ENCODE measurements at places on chromosomes 4 and X.

- no peak for DNase-seq
Observed at GRCh38 chrX:124476562-124476961, 130.2 kb downstream of the SH2D1A start.

DNA sequence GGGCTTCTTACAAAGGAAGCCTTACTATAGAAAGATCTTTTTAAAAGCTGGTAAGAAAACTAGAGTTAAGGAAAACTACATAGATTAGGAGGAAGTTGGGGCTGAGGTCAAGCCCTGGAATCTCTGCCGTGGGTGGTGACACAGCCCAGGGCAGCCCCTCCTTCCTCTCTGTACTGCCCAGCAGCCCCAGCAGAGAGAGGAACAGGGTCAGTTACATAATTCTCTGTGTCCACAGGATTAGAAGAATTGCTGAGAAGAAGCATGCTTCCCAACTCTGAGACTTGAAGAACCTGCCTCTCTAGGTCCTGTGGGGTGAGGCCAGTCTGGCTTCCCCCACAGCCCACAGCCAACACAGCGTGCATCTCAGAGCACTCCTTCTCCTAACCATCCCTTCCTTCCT lies 9.2 kb upstream of the ABLIM2 start:
- DNase-seq = no peak

DNA sequence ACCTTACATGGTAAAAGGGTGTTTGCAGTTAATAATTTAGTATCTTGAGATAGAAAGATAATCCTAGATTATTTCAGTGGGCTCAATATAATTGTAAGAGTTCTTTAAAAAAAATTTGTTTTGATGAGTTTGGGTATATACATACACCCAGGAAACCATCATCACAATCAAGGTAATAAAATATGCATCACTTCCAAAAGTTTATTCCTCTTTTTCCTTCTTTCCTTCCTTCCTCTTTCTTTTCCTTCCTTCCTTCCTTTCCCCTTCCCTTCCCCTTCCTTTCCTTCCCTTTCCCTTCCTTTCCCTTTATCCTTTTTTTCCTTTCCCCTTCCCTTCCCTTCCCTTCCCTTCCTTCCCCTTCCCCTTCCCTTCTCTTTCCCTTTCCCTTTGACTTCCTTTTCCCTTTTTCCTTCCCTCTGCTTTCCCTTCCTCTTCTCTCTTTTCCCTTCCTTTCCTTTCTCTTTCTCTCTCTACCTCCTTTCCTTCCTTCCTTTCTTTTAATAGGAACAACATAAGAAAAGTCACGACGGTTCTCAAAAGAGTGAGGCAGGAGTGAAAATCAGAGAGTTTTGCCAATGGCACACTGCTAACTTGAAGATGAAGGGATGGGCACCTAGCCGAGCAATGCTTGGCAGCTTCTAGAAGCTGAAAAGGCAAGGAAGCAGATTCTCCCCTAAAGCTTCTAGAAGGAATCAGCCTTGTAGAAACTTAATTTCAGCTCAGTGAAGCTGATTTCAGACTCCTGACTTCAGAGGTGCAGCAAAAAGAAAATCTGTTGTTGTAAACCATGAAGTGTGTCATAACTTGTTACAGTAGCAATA lies 2050.2 kb upstream of the AGA start:
- DNase-seq = no peak

DNA sequence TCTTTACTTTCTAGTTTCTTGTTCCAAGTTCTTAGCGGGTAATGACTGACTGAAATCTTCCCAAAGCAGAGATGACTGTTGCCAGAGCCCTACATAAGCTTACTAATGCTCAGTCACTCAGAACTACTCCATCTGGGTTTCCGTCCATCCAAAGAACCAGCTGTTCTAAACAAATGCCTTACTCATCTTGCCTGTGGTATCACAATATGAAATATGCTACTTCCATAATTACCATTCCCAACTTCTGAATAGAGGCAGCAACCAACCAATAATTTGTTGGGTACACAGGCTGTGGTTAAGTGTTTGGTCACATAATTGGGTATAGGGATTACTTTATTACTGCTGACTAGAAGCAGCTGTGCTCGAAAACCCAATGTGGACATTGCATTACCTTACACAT lies 930.2 kb upstream of the DIAPH2 start:
- no peak for DNase-seq

DNA sequence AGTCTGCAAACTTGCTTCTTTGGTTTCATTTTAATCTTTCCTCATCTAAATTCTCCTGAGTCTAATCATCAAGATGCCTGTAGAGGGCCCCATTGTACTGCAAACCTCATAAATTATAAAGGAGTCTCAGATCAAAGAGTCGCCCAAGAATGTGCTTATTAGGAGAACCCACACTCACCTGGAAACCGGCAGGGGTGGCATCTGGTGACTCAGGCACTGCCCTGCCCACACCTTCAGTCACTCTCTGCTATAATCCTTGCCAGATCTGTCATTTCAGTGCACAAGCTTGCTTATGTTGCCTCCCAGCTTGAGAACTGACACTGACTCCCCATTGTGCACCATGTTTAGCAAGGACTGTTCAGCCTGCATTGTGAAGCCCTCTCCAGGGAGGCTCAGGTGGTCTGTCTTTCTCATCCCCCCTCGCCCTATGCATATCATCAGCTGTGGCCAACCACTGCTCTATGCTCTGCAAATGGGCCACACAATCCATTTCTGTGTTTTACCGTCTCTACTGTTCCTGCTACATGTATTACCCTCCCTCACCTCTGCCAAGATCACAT lies 12.4 kb downstream of the EPGN start:
- DNase-seq = peak; percentile 41

DNA sequence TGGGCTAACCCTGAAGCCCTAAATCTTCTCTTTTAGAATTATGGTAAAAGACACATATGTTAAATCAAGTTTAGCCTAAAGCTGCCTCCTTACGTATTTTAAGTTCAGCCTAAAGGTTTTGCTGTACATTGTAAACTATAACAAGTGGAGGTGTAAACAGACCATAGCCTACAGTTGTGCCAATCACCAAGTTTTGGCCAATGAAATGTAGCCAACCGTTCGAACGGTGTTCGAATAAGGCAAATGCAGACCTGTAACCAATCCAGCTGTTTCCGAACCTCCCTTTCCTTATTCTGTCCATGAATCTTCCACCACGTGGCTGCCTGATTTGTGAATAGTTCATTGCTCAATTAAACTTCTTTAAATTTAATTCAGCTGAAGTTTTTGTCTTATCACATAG lies 52.1 kb upstream of the TBC1D9 start:
- DNase-seq = no peak

GRCh38 chr4:5050520-5051277 lies 581 bp upstream of the STK32B start:
- DNase-seq = peak; percentile 7

- DNase-seq = no peak
Observed at GRCh38 chr4:88719381-88719780, 21.8 kb upstream of the NAP1L5 start.

- peak; percentile 81 for DNase-seq
Observed at GRCh38 chrX:46758956-46759644, at the start of gene SLC9A7. SLC9A7 (minus strand) TSS chrX:46759118; CDS start chrX:46759029, 89 bp downstream.

DNA sequence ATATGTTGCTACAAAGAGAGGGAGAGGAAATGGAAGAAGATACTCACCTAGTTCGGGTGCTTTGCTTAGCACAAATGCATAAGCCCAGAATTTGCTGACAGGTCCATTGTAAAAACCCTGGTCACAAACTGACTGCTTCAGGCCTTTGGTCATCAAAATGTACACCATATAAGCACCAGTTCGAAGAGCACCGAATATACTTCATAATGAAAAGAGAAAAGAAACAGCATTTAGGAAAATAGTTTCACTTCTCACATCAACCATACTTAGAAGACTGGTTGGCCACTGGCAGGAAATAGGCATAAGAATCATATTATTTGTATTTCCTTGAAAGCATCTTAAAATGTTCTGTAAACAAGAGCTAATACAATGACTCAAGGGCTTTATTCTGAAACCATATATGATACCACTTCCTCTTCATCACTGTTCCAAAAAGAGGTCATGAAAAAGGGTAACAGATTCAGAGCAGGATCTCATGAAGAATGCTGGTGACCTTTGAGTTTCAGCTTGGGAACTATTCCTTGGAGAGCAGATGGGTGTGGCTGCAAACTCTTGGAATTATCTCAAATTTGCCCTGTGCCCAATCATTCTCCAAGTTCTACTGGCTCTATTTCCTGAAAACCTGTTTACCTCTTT lies 138.7 kb downstream of the ELOVL6 start:
- peak; percentile 40 for DNase-seq

GRCh38 chrX:130097507-130098209 lies 12.6 kb downstream of the ELF4 start:
- peak; percentile 45 for DNase-seq

- no peak for DNase-seq
Observed at GRCh38 chr4:23750125-23750524, 139.7 kb downstream of the PPARGC1A start.

DNA sequence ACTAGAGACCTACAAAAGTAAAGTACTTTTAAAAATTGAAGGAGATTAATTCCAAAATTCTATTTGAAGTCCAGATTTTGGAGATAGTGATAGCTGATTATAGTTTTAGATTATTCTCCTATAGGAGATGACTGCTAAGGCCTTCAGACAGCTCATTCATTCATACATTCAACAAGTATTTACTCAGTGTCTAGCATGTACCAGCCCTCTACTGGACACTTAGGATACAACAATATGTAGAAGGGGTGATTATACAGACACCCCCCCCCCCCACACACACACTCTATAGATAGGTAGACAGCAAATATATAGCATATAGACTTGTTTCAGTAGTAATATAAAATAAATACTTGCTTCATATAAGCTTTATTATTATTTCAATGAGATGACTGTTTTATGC lies 60.4 kb upstream of the TAF9B start:
- peak; percentile 38 for DNase-seq

GRCh38 chr4:153763404-153763803 lies 3.6 kb upstream of the RNF175 start:
- no peak for DNase-seq

DNA sequence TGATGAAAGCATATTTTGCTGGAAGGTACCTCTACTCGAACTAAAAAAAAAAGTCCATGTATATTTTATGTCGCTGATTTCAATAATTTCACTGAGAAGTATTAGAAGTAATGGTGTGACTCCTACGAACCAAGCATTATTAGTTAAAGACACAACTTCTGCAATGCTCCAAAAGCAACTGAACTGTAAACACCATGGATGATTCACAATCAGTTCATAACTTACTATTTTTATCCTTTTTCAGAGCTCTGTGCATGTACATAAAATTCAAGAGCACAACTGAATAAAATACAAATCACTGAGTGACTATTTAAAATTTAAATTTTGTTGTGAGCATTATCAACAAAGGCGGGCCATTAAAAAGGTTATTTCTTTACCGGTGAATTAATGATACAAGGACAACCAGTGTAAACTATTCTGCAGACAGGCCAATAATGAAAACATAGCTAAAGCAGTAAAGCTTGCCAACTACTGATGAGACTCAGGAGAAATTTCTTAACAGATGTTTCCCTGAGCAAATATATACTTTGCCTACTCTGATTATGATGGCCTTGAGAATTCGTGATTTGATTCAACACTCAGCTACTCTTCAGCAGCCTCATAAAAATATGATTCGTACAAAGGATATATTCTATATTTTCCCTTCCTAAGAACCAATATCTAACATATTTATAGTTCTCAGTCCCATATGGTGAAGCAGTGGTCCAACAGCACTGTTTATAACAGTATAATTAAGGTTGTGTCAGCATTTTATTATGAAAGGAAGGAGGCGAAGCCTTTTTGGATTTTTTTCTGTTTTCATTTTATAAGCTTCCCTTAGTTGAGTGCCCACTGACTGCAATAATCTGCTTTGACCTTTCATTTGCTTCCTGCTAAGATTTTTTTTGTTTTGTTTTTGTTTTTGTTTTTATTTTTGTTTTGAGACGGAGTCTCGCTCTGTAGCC lies 62.8 kb upstream of the NEIL3 start:
- no peak for DNase-seq

DNA sequence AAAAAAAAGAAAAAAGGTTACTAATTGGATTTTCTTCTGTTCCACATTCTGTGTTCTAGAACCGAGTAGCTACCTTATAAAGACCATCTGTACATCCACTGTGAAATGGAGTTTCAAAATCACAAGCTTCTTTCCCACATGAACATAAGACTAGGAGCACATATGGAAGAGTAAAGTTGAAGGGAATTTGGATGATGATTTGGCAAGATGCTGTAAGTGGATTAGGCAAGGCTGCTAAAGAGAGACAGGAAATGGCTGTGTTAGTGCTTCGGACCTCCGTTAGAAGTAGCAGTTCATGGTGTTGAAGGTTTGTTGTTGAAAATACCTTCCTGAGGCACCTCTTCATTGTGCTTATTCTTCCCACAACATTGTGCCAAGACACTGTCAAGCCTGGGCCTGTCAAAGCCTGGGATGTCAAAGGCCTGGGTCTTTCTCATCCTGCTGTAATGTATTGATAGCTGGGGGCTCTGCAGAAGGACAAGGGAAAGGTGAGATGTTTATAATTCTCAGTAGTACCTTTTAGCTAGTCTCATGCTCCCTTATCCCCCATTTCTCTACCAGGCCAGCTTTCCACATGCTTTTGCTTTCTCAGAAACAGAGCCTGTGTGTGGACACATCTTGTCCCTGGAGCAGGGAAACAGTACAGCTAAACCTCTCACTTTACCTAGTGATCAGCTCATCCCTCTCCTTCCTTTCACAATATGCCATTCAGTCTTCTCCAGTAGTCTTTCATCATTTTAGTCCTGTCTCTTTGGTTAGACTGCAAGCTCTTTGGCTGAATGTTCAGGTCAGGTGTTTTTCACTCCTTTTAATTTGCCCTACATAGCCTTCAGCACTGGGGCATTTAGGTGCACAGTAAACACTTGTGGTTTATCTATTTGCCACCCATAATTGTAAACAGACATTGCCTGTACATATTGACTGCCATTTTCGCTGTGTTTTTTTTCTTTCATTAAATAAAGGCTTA lies 37.9 kb upstream of the CYP2U1 start:
- no peak for DNase-seq

GRCh38 chr4:109248322-109248900 lies 54.0 kb downstream of the COL25A1 start:
- no peak for DNase-seq

DNA sequence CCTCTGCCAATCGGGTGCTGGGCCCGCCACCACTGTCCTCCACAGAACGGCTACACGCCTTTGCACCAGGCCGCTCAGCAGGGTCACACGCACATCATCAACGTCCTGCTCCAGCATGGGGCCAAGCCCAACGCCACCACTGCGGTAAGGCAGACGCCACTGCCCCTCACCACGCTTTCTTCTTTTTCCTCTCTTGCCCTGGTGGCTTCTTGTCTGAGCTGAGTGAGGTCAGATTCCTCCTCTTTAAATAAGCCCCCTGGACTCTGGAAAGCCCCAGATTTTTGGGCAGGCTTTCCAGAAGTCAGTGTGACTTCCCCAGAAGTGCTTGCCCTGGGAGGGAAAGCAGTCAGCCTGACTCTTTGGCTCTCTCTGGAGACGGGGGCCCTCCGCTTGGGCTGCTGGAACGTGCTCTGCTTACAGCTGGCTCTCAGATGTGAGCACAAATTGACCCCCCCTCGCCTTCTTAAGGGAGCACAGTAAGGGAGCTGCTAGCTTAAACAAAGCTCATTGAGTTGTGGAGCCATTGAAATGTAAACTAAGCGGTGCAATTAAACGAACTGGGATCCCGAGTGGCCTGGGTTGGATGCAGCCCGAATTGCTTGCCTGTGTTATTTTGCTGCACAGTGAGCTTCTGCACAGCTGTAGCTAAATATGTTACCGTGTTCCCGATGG lies 243.1 kb downstream of the ANK2 start:
- no peak for DNase-seq
